ENCODE measurements at places on chromosomes 11 and 22. TPM values are rescaled to one million over a fixed set of nuclear protein-coding genes. Genes with fewer than 3 reads are reported as not detected.

Gene CHRDL2
- total RNA-seq, result not detected

GRCh38 chr11:9574622-9575259 lies 1.3 kb downstream of the WEE1 start:
- H3K27me3 ChIP-seq, result peaks cover 6% of the 10 kb centered on the region
- peaks cover 24% of the 10 kb centered on the region for H3K36me3 ChIP-seq
- DNase-seq, result peak; percentile 36
- peaks cover 58% of the 10 kb centered on the region for H3K4me1 ChIP-seq
- peak overlapping the region; percentile 99 for H3K4me3 ChIP-seq
- H3K27ac ChIP-seq, result peak overlapping the region; percentile 85

DNA sequence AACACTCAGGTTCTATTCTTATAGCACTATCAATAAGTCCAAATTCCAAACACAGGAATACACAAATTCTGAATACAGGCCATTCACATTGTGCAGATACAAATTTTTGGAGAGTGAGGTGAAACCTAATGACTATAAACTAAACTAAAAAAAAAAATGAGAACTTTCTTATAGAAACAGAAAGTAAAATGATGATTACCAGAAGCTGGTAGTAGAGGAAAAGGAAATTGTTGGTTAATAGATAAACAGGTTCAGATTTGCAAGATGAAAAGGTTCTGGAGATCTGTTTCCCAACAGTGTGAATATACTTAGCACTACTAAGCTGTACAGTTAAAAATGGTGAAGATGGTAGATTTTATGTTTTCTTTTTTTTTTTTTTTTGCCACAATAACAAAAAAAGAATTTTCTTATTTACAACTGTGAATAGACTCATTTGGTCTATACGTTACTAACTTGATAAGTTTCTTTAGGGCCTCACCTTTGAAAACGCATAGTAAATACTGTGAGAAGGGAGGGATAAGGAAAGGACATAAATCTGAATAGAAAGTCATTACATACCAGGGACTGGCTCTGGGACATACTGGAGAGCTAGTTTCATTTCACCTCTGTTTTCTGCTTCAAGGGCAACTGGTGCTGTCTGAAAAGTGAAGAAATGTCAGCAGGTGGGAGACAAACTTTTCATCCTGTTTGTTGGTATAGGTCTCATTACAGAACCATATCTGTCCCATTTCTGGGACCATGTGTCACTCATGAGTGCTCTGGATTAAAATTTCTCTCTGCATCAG lies 14.2 kb upstream of the CCDC89 start:
- no peaks in the 10 kb centered on the region for H3K27me3 ChIP-seq
- H3K27ac ChIP-seq, result peak overlapping the region; percentile 97
- peak overlapping the region; percentile 49 for H3K4me3 ChIP-seq
- peaks cover 34% of the 10 kb centered on the region for H3K4me1 ChIP-seq
- DNase-seq, result no peak

GRCh38 chr11:44746894-44747293 lies 20.1 kb downstream of the TSPAN18 start:
- H3K4me1 ChIP-seq, result peaks cover 29% of the 10 kb centered on the region
- no peaks in the 10 kb centered on the region for H3K27me3 ChIP-seq
- H3K4me3 ChIP-seq, result no peak overlapping the region
- DNase-seq, result no peak

DNA sequence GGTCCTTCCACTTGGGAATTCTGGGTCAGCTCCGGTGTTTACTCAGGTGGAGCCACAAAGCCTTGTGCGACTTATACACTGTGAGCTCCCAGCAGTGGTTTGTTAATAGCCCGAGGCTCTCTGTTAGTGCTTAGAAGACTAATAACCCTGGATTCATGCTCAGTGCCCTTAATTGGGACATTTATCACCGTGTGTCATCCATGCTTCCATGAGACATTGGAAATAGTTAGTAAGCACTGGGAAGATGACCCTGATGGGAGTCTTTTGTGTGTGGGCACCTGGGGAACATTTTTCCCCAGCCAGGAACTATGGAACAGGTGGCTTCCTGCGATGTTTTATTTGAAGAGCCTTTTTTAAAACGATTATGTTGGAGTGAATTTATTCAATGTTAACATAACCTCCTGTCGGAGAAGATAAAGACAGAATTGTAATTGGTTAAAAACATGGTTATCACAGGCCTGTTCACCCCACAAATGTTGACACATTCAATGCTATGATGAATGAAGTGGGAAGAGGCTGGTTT lies 188.9 kb downstream of the MYO18B start:
- no peak overlapping the region for H3K27ac ChIP-seq
- no peaks in the 10 kb centered on the region for H3K4me1 ChIP-seq
- no peak for DNase-seq
- peaks cover 2% of the 10 kb centered on the region for H3K36me3 ChIP-seq
- H3K4me3 ChIP-seq, result no peak overlapping the region
- H3K27me3 ChIP-seq, result peaks cover 10% of the 10 kb centered on the region

DNA sequence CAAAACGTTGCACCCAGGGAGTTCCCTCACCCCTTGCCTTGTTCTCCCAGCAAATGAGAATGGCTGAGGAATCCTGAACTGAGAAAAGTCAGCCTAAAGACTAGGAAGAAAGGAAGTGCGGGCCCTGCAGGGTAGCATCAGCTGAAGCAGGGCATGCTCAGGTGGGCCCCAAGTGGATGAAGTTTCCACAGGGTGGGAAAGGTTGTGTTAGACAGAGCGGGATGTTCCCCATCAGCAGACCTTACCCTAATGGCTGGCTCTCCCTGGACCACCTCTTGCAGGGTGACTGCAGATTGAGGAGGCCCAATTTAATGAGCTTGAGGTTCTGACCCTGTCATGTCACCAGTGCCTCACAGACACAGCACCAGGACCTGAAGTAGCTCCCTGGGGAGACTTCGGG lies 81.5 kb upstream of the MYOD1 start:
- H3K27me3 ChIP-seq, result no peaks in the 10 kb centered on the region
- H3K4me3 ChIP-seq, result no peak overlapping the region

- H3K27me3 ChIP-seq, result no peaks in the 10 kb centered on the region
- no peak overlapping the region for H3K27ac ChIP-seq
- H3K4me3 ChIP-seq, result no peak overlapping the region
- no peak for DNase-seq
- no peaks in the 10 kb centered on the region for H3K36me3 ChIP-seq
Measured at GRCh38 chr22:30909306-30909705, 59.3 kb downstream of the MORC2 start.

DNA sequence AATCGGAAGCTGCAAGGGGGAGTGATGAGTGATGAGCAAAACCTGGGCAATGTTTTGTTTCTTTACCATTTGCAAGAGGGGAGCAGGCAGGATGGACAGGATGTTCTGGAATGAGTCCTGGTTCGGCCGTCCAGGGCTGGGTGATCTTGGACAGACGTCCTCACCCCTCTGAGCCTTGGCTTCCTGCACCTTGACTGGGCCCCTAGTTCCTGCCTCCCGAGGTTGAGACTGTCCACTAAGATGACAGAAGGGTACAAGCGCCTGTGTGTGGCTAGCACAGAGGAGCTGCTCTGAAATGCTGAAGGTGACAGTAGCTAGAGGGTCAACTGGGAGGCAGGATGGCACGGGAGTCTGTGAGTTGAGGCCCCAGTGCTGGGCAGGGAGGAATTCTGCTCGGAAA lies 306.2 kb downstream of the MN1 start:
- no peak overlapping the region for H3K27ac ChIP-seq
- no peak overlapping the region for H3K4me3 ChIP-seq
- H3K4me1 ChIP-seq, result no peaks in the 10 kb centered on the region
- peaks cover 3% of the 10 kb centered on the region for H3K36me3 ChIP-seq

DNA sequence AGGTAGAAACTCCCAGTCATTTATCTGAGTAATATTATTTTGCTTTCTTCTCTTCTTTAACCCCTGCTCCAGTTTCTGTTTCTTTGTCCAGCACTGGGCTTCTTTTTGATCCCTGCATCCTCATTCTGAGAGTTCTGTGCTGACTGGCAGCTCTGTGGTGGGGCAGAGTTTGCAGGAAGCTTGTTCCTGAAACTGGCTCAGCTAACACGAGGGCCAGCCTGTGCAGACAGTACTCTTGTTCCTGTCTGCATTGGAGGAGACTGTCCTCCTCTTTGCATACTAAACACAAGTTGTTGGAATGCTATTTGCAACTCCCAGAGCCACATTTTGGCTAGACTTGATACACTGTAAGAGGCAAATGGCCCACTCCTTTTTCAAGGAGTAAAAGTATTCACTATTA lies 93.1 kb upstream of the HORMAD2 start:
- H3K4me1 ChIP-seq, result no peaks in the 10 kb centered on the region
- no peak for DNase-seq
- no peaks in the 10 kb centered on the region for H3K27me3 ChIP-seq

Gene UPK3A
- total RNA-seq, result not detected

DNA sequence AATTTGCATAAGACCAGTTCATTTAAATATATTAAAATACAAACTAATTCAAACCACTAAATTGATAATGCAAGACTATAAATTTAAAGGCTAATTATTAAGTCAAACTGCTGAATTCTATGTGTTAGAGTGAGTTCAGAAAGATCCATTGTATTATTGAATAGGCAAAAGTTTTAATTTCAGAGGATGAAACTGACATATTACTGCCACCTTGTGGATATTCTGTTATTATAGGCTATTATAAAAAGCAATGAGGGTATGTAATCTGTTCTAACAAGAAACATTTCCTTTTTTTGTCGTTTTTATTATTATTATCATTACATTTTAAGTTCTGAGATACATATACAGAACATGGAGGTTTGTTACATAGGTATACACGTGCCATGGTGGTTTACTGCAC lies 20.9 kb upstream of the NAALAD2 start:
- H3K4me3 ChIP-seq, result no peak overlapping the region
- peaks cover 8% of the 10 kb centered on the region for H3K27me3 ChIP-seq
- no peaks in the 10 kb centered on the region for H3K36me3 ChIP-seq

DNA sequence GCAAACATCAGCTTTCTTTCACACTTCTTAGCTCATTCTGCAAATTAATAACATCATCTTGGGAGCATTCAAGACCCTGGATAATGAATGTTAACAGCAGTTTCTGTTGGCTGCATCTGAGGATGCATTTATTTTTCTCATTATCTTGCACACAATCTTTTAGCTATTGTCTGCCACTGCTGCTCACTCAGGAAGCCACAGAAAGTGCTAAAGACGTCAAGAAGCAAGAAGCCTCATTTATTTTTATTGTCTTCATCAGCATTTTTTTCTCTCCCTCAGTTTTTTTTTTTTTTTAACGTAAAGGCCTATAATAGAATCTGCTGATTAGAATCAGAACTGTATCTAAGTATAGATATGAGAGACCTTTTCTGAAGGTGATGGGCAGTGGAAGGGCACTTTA lies 1339.4 kb downstream of the FAM181B start:
- H3K4me1 ChIP-seq, result no peaks in the 10 kb centered on the region
- H3K36me3 ChIP-seq, result no peaks in the 10 kb centered on the region
- no peak overlapping the region for H3K4me3 ChIP-seq
- no peaks in the 10 kb centered on the region for H3K27me3 ChIP-seq
- no peak overlapping the region for H3K27ac ChIP-seq

- no peaks in the 10 kb centered on the region for H3K36me3 ChIP-seq
- H3K4me3 ChIP-seq, result no peak overlapping the region
- no peak for DNase-seq
- H3K4me1 ChIP-seq, result no peaks in the 10 kb centered on the region
Measured at GRCh38 chr11:71193431-71193830, 58.9 kb downstream of the SHANK2 start.

Gene HTATIP2
- 82.4 TPM for total RNA-seq

GRCh38 chr11:6864438-6864837 lies 1.6 kb downstream of the OR10A2 start:
- H3K27me3 ChIP-seq, result peaks cover 11% of the 10 kb centered on the region
- no peak overlapping the region for H3K4me3 ChIP-seq
- H3K27ac ChIP-seq, result no peak overlapping the region
- no peaks in the 10 kb centered on the region for H3K4me1 ChIP-seq
- H3K36me3 ChIP-seq, result peaks cover 3% of the 10 kb centered on the region
- DNase-seq, result no peak

DNA sequence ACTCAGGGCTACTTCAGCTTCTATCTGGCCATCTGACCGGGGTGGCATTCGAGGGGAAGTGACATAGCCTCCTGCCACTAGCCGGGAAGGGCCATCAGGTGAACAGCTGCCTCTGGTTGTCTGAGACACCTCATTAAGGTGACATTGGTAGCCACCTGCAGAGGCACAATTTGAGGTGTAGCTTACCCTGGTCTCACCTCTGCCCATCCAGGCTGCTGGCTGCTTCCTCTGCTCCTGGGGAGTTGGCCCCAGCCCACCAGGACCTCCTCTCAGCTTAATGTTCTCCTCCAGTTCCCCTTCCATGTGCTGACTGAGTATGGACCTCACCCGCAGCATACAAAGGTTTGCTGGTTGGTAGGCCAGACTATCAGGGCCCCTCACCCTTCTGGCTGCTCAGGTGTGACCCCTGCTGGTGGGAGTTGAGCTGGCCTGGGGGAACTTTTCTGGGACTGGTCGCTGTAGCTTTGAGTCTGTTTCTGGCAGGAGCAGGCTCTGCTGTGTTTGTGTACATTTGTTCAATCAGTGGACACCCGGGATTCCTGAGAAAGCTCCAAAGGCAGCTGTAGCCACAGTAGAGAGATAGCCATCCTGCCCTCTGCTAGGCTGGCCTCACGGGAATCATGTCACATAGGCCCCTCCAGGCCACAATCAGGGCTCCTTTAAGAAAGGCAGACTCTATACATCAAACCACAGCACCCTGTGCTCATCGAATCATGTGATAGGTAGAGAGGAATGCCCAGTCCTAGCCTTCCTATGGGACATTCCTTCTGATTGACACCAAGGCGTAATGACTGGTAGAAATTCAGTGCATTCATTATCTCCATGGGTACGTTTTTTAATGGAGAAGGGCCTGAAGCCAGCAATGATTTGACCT lies 295.1 kb upstream of the PLET1 start:
- H3K27me3 ChIP-seq, result peaks cover 7% of the 10 kb centered on the region
- H3K4me3 ChIP-seq, result no peak overlapping the region
- no peaks in the 10 kb centered on the region for H3K4me1 ChIP-seq
- H3K36me3 ChIP-seq, result no peaks in the 10 kb centered on the region
- H3K27ac ChIP-seq, result no peak overlapping the region

Gene PVALB
- total RNA-seq, result not detected

DNA sequence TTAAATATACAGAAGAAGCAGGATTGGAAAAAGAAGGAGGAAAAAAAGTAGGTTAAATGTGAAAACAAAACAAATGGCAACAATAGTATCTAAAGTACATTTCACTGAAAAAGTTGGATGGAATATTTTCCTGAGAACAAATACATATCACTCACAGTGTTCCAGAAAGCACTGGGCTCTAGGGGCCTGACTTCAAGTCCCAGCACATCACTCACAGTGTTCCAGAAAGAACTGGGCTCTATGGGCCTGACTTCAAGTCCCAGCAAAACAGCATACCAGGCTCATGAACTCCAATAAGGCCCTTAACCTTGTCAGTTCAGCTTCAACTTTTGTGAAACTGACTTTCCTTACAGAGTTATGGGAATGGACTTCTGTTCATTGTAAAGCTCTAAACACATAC lies 46.0 kb upstream of the CCDC34 start:
- H3K27ac ChIP-seq, result no peak overlapping the region
- no peaks in the 10 kb centered on the region for H3K27me3 ChIP-seq
- no peak overlapping the region for H3K4me3 ChIP-seq

All from activated T-cell treated with anti-CD3 and anti-CD28 coated beads, Interleukin-2, amount 50 U/mL, for 72 hours (primary cell).